ENCODE measurements at places on chromosomes 1 and 21. TPM values are rescaled to one million over a fixed set of nuclear protein-coding genes. Genes with fewer than 3 reads are reported as not detected.

ANKRD45 gene
- total RNA-seq, result 0.30 TPM

TSPEAR gene
- total RNA-seq, result not detected

SYNC gene
- 15.8 TPM for total RNA-seq

RSBN1 gene
- 5.6 TPM for total RNA-seq

F11R gene
- 0.74 TPM for total RNA-seq

NRAS gene
- 57.1 TPM for total RNA-seq

IRF6 gene
- total RNA-seq, result 0.59 TPM

ZNF683 gene
- total RNA-seq, result not detected
